ENCODE measurements at places on chromosomes 3 and 15.

DNA sequence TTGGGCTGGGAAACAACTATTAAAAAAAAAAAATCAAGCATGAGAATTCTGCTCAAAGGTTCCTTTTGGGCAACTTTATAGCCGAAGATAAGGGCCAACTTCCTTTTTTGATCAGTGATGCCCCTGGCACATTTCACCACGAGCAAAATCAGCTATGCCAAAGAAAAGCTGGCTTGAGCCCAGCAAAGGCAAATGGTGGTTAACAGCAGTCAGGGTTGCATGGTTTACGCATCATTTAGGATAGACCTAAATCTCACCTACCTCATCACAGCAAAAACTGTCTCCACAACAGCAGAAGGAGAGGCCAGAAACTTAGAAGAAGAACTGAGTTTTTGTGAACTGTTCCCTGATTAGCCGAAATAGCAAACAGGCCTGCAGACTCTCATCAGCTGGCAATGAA, 220.1 kb upstream of the CDIN1 start:
- no peak for DNase-seq

- no peak for DNase-seq
Observed at GRCh38 chr3:180362081-180362480, 239.9 kb upstream of the TTC14 start.

DNA sequence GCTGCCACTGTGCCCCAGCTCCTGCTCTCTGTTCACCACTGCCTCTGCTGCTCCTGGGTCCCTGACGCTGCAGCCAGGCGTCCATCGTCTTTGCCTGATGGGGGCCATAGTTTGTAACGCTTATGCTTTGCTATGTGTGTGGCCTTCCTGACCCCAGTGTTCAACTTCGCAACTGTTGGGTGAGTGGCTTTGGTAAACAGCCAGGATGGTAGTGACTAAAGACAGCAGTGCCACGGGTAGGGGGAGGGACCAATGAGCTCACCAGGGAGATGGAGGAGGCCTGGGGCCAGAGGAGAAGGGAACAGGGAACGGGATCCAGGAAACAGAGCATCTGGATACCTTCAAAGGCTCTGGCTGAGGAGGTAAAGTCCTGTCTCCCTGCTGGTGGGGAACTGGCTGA, 75.9 kb upstream of the ALDH1L1 start:
- no peak for DNase-seq

GRCh38 chr15:58357529-58358476, 74.0 kb upstream of the LIPC start:
- DNase-seq: no peak

DNA sequence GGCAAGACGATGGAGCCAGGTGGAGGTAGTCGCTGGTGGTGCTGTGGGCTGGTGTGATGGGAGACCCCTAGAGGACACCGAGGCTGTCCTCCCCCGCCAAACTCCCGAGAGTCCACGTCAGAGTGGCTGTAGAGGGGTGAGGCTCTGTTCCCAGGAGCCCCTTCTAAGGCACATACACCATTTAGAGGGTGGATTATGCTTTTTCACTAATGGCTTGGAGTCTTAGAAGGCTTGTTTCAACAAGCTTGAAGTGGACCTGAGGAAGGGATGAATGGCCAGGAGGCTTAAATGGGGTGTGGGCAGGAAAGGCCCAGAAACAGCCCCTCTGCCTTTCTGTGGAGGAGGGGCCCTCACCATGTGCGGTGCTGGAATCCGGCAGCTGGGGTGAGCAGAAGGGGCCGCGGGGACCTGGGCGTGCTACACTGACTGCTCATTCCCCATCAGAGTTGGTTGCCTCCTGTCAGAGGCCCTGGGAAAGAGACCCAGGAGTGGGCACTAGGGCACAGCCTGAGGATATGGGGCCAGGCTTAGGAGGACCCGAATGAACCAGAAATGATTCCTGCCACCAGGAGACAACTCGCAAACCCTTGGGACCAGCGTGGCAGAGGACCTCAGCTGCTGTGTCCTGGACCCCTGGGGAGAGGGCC, 66.2 kb downstream of the FEM1B start:
- no peak for DNase-seq

DNA sequence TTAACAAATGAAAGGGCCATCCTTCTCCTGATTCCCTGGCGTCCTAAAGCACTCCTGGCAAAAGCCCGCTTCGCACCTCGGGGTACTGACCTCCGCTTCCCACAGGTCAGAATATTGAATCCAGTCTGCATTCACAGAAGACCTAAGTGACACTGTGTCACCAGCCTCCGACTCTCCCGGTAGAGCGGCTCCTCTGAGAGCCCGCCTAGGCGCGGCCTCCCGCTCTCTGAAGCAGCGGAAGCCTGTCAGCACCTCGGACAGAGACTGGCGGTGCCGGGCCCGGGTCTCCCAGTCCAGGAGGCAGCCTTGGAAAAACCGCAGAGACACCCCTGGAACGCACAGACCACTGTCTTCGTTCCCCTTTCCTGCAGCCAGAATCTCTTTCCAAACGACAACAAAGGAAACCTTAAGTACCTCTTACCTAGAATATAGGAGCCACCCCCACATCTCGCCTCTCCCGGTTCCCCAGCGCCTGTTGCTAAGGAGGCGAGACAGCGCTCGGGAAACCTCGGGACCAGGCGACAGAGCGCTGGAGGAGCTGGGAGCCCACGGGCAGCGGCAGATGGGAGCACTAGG, 1.2 kb downstream of the GABRB3 start:
- DNase-seq: no peak

DNA sequence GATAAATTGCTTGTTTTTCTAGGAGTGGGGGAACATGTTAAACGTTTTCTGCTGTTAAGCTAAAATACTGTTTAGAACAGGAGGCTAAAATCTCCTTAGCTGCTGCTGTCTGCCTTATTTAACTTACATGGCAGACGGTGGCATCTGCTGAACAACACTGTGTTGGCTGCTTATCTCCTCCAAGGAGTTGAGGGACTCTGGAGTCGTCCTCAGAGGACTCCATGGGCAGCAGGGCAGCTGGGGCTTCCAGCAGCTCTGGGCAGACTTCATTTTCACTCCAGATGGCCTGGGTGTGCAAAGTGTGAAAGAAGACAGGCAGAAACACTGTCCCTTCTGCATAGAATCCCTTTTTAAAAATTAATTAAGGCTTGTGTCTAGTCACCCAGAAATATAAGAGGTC, 52.9 kb upstream of the NUDT16 start:
- no peak for DNase-seq

GRCh38 chr15:85477730-85478129, 97.3 kb downstream of the AKAP13 start:
- no peak for DNase-seq

DNA sequence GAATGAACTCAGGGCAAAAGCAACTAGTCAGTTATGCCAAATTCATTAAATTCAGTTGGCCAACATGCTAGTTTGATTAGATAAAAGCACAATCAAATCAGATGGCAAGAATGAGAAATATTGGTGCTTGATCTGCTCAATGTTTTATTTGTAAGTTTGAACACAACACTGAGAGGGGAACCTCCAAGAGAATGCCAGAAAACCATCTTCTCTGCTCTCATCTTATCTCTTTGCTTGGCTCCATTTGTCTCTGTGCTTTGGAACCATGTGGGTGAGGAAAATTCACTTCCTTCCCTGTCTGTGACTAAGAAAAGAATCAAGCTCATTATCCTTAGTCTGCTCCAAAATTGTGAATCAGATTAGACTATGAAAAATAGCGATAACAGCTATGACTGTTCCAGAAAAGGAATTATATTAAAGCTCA, 43.6 kb upstream of the DCBLD2 start:
- DNase-seq: no peak

GRCh38 chr3:150407051-150407807, 869 bp upstream of the TSC22D2 start:
- DNase-seq: no peak

GRCh38 chr3:113231827-113232253, 20.5 kb downstream of the BOC start:
- DNase-seq: no peak

- no peak for DNase-seq
Observed at GRCh38 chr3:194036842-194037241, 99.1 kb upstream of the HES1 start.

GRCh38 chr3:182597621-182598041, 195.7 kb upstream of the ATP11B start:
- DNase-seq: no peak

DNA sequence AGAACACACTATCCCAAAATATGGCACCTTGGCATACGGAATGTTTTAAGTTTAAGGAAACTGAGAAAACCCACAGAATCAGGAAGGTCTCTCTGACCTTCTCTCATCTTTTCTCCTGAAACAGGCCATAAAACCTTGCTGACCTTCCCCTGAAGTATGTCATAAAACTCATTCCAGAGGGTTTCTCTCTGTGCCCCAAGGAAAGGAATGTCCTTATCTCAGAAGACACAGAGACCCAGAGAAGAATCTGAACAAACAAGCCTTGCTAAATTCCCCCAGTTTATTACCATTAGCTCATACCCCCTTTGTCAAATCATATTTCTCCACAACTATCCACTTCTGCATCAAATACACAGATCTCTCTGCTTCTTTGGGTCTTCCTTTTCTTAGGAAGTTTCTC, 603.1 kb downstream of the MCTP2 start:
- DNase-seq: no peak

DNA sequence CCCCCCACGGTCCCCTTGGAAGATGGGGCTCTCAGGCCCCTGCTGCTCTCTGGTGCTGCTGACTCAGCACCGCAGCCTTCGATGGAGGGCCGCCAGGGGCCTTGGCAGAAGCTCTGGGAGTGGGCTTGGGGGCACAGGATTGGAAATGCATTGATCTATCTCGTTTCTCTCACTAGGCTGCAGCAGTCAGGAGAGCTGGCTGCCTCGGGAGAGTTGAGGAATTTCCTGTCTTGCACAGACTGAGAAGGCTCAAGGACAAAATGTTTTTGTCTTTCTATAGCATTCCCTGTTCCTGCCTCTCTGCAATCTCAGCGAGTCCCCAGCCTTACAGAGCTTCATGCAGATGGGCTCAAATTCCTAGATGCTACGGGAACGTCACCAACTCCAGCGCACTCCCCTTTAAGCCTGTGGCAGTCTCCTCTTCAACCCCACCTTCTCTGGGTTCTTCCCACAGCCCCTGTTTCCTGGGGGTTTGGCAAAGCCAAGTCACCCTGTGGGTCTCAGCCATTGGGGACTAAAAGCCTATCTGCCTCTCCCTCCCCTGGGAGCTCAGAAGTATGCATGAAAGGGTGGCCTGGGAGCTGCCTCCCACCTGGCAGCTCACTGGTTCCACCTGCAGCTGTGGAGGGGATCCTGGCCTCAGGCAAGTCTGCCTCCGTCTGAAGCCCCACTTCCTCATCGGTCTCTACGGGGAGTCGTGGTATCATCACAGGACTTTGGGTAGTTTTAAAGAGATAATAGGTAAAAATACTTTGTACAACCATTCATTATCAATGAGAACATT, 127.4 kb upstream of the HACD2 start:
- no peak for DNase-seq

- no peak for DNase-seq
Observed at GRCh38 chr3:120139140-120139539, 44.9 kb upstream of the GSK3B start.

DNA sequence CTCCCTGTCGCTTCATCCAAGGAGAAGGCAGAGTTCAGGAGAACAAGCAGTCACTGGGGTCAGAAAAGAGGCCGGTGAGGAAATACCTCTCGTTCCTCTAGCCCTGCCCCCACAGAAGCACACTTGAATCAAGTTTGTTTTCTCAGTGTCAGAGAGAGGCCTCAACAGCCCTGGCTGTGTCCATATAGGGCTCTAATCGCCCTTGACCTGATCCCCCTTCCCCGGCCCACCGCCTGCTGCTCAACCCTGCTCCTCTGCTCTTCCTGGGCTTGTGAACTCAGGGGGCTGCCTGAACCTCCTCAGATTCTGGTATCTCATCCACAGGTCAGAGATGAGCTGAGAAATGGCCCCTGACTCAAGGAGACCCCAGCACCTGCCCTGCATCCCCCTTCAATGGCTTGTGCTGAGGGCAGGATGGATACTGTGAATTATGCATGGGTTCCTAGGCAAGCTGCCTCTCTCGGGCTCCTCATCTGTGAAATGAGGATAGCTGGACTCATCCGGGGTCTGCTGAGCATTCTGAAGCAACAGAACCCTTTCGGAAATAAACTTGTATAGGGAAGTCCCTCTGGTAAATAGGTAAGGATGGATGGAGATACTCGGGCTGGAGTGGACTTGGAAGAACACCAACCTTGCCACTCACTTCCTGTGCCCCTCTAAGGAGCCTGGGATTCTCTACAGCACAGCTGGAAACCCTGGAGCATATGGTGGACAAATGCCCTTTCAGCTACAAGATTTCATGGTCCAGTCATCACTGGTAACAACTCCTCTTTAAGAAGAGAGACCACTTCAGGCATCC, 147.5 kb downstream of the STT3B start:
- DNase-seq: no peak

DNA sequence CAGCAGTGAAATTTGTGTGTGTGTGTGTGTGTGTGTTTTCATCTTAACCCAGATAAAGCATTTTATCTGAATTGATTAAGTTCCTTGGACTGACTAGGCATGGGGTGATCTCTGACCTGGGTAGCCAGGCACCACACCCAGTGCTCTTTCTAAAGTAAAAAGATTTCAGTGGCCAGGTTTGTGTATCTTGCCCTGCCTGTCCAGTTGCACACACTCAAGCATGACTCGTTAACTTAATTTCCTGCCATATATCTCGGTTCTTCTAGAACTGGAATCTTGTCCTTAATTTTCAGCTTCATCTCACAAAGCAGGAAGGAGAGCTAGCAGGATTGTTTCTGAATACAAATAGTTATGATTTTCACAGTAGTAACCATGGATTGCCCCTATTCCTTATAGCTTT, 17.0 kb downstream of the TM4SF18 start:
- no peak for DNase-seq

GRCh38 chr3:134879990-134880389, 84.9 kb downstream of the EPHB1 start:
- no peak for DNase-seq

DNA sequence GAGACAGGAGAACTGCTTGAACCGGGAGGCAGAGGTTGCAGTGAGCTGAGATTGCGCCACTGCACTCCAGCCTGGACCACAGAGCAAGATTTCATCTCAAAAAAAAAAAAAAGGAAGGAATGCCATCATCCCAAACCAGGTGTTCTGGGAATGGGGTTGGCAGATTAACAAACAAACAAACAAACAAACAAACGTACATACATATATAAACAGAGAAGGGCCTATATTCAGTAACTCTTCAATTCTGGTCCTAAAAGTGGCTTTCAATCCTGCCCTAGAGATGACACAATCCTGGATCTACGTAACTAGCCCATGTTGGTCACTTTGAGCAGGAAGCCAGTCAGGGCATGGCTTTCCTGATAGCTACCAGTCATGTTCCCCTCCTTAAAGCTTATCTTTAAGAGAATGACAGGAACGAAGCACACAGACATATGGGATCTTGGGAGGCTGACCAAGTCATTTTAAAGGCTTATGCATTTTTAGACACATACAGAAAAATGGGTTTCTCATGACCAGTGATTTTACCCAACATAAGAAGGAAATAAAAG, 29.9 kb upstream of the RAB11A start:
- no peak for DNase-seq

GRCh38 chr3:62127116-62127515, 246.2 kb downstream of the FEZF2 start:
- no peak for DNase-seq

GRCh38 chr15:50166216-50166615, 15.8 kb upstream of the SLC27A2 start:
- no peak for DNase-seq

GRCh38 chr3:88167173-88167572, 17.4 kb downstream of the C3orf38 start:
- no peak for DNase-seq

Measured in CD4-positive, alpha-beta T cell treated with Interferon gamma for 1 hour (primary cell).